ENCODE measurements at places on chromosomes 6 and 20.
A peak's percentile ranks its signal among the peaks of the same experiment; 100 is the strongest.

DNA sequence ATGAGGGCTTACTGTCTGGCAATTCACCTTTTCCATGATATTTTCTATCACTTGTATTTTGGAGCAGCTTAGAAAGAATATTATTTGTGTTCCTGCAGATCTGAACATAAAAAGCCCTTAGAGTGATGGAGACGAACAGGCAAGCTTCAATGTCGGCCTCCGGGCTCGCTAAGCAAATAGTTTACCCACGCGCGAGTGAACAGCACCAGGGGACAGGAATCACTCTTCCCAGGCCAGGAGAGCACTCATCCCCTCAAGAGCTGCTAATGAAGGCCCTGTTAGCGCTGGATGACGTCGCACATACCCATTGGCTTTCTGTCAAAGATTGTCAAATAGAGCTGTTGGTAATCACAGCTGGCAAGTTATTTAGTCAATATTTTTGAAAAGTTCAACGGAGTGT lies 395.7 kb downstream of the ZFAND3 start:
- no peak for DNase-seq

- no peak for DNase-seq
Observed at GRCh38 chr6:72621291-72622093, at the start of gene KCNQ5. Gene KCNQ5, plus strand, starts transcription at chr6:72622064.

DNA sequence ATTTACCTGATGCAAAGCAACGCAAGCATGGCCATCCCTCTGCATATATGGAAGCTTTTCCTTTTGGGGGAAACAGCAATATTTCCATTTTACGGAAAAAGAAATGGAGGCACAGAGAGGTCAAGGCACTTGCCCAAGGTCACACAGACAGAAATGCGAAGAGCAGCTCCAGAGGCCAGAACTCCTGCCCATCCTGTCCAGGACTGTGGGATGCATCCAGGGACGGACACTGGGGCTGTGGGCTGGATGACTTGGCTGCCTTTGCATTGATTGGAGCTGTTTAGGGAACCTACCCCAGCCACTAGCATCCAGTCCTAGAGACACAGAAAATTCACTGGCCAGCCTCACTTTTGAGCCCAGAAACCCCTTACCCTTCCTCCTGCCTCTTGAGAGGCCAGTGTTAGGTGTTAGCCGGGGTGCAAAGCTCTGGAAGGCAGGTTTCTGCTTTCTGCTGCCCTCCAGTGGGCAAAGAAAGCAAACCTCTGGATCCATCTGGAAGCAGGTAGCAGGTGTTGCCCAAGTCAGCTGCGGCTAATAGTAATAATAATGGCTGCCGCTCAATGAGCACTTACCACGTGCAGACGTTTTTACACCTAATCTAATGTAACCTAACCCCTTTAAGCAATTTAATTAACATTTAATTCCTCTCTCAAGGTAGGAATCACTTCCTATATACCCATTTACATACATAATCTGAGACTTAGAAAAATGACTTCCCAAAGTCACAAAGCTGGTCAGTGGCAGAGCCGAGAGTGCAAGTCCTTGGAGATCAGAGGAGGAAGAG lies 31.7 kb upstream of the CCN5 start:
- peak; percentile 46 for DNase-seq

- no peak for DNase-seq
Observed at GRCh38 chr6:74689601-74690000, 516.3 kb downstream of the COL12A1 start.

GRCh38 chr6:77124604-77125003 lies 338.7 kb downstream of the HTR1B start:
- DNase-seq: no peak

GRCh38 chr20:37194621-37195417 lies 15.5 kb upstream of the MROH8 start:
- DNase-seq: no peak

DNA sequence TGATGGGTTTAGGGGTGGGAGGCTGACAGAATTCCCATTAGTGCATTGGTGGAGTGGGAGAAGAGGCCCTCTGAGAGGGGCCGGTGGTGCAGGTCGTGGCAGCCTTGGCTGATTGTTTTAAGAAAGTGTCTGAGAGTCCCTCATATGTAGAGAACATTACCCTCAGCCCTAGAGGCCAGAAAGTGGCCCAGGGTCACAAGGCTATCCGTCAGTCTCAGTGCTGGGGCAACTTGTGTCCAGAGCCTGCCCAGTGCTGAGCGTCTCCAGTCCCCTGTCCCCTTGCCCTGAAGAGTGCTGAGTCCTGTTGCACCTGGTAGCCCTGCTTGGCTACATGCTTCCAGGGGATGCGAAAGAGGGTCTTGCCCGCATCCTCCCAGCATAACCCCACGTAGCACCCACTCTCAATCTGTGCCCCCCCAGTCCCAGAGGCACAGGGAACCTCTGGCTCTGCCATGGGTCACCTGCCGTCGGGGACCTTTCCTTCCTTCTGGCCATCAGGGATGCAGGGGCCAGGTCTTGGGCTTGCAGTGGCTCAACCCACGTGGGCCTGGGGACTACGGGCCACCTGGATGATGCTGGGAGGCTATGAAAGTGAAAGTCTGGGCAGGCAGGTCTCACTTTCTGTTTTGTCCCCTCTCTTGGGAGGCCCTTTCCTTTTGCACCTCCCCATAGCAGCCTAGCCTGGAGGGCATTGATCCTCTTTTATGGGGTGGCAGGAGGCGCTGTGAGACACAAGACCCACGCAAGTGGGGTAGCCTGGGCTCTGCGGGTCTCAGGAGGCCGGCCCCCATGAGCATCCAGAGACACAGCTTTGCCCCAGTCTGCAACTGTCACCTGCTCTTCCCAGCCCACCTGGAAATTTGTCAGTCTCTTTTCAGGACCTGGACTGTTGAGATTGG lies 12.2 kb downstream of the DUSP15 start:
- no peak for DNase-seq

Measured in RCC 7860 (cell line).